Endothelial cell (in vitro differentiated cells): ENCODE measurements at places on chromosomes 2 and 18. TPM values are rescaled to one million over a fixed set of nuclear protein-coding genes. Genes with fewer than 3 reads are reported as not detected.

GRCh38 chr2:20507166-20507692 is 60.4 kb downstream of the RHOB start:
- DNase-seq = no peak

- peak; percentile 11 for DNase-seq
These were observed 57.1 kb downstream of the SNORC start for GRCh38 chr2:232927032-232927792.

- DNase-seq = no peak
These were observed 82.6 kb upstream of the CYP1B1 start for GRCh38 chr2:38158378-38159118.

DNA sequence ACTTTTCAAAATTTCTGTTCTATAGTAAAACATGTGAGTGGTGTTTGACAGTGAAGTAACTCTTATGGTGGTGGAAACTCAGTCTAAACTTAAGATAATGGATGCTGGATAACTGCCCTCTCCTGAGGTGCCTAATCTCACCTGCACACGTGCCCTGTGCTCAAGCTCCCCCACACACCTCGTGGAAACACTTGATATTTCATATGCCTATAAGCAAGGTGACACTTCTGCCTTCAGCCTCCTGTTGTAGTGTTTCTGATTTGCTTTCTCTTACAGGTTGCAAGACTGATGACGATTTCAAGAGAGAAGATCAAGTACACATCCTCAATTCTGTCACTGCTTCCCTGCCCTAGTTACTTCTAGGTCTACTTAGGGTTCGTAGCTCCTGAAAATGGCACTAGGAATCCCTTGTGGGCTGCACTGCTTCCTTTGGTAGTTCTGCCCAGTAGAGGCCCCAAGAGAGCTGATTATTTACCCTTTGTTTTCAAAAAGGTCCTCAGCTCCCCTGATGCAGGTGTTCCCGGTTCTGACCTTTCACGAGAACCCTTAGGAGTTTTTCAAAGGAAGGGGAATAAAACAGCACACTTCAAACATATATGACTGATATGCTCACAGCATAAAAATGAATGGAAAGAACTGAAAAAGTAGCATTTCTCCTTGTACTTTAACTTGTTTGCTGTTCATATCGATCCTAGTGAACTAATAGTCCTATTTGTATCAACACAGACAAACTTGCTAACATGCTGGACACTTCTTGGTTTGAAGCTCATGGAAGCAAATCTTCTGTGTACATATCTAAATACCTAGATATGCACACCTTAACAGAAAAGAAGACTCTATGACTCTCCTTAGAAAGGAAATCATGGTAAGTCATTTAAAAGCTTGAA is 6.7 kb downstream of the CAVIN2 start:
- DNase-seq = no peak

DNA sequence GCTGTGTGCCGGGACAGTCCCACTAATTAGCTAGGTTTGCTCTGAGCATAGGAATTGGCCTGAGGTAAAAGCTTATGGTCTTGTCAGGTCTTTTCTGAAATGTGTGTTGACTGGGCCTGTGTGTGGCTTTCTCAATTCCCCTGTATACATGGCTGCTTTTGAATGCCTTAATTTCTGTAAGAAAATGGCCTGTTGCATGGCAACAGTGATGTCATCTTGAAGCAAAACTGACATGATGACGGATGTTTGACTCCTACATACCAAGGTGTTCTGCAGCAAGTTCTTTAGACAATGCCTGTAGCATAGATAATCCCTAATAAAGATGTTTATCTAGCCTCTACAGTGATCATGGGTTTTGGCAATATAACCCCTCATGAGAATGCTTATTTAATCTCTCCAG is 198.5 kb downstream of the OTX1 start:
- no peak for DNase-seq

DNA sequence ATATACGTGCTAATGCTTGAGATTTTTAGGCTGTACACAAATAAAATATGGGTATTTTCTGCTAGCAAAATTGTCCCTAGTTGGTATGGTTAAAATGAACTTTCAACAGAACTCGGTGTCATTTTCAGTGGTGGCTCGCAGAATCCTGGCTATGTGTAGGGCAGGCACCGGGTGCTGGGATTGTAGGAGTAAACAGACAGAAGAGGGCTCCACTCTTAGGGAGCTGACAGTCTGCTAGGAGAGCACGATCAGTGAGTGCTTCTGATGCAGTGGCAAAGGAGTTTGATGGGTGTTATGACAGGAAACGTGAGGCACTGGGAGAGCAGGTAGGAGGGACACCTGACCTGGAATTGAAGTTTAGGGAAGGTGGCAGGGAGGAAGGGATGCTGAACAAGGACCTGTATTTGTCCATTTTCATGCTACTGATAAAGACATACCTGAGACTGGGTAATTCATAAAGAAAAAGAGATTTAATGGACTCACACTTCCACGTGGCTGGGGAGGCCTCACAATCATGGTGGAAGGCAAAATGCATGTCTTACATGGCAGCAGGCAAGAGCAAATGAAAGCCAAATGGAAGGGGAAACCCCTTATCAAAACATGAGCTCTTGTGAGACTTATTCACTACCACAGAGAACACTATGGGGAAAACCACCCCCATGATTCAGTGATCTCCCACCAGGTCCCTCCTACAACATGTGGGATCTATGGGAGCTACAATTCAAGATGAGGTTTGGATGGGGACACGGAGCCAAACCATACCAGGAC is 105.4 kb upstream of the LCLAT1 start:
- DNase-seq = no peak

- DNase-seq = no peak
These were observed 727.3 kb upstream of the PKDCC start for GRCh38 chr2:41320491-41320890.

- no peak for DNase-seq
These were observed 985.0 kb downstream of the BCL11A start for GRCh38 chr2:59568461-59568860.

DNA sequence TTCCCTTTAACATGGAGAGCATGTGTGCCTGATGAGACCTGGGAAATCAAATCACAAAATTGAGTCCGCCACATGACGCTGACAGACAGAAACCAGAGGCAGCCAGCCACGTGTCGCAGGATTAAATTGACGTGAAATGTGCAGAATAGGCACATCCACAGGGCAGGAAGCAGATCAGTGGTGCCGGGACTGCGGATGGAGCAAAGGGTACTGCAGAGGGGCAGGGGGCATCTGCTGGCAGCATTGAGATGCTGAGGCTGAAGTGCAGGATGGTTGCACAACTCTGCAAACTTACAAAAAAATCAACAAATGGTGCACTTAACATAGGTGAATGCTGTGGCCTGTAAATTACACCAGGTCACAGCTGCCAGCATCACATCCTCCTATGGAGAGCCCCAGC is 48.2 kb upstream of the TUBA3E start:
- no peak for DNase-seq

- no peak for DNase-seq
These were observed 34.8 kb downstream of the SNTG2 start for GRCh38 chr2:985317-985898.

GRCh38 chr2:233413559-233414272 is 59.4 kb downstream of the DGKD start:
- DNase-seq = no peak

- no peak for DNase-seq
These were observed 319.0 kb downstream of the BCL11A start for GRCh38 chr2:60234274-60234986.

Gene ANKRD62
- 0.13 TPM for total RNA-seq

DNA sequence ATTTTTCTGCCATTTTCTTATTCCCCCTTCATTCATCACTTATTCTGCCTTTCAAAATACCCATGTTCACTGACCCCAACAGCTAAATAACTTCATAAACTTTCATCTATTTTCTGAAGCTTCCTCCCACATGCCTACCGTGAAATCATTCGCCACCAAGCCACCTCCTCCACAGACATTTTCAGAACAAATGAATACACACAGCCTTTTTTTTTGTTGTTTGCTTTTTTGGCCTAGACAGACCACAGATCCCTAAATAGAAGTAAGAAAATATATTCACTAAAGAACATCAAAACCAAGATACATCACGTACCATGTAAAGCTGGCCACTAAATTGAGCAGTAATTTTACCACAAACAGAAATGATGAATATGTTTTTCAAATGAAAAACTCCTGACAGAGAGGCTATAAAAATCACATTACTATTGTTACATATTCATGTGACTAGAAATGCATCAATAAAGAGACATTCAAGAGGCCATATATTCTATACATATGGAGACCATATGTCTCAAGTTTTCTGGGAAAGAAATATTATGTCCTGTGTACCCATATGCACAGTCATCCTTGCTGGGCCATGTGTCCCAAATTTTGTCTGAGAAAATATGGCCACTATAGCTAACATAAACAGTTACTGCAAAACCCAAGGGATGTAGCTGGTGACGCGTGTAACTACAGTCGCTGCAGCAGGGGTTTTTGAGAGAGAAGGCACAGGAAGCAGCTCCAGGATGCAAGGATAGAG is 200.3 kb downstream of the FBXO15 start:
- DNase-seq = no peak

GRCh38 chr2:186031229-186031628 is 292.6 kb downstream of the FSIP2 start:
- no peak for DNase-seq

Gene GPAT2
- 0.15 TPM for total RNA-seq

GRCh38 chr2:241194811-241195210 is 6.3 kb downstream of the ANO7 start:
- no peak for DNase-seq

GRCh38 chr2:172249986-172250385 is 147.3 kb upstream of the DLX2 start:
- DNase-seq = no peak

Gene LBH
- 137 TPM for total RNA-seq
